ENCODE measurements at places on chromosomes 3 and 15.

GRCh38 chr3:15647611-15648167, 46.1 kb downstream of the BTD start:
- peak; percentile 27 for DNase-seq

DNA sequence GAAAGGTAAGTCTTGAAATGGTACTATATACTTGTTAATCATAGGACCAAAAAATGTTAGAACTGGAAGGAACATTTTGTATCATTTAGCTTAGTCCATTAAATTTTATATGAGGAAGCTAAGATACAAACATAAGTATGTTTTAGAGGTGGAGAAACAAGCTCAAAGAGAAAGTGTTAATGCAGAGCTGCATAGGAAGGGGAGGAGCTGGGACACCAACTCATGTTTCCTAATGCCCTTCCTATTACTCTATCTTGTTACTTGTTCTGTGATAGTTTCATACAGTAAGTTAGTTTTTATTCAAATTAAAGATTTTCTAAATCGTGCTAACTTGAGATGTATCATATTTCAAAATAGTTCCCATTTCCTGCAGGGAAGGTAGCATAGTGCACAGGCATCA, 7.4 kb downstream of the SLC35A5 start:
- no peak for DNase-seq

GRCh38 chr3:78632925-78633553, 1134.8 kb downstream of the ROBO1 start:
- DNase-seq = peak; percentile 25

GRCh38 chr3:192422321-192422996, 304.9 kb downstream of the FGF12 start:
- no peak for DNase-seq

GRCh38 chr3:8733332-8734094, at the start of gene CAV3:
TSS of gene CAV3 (plus strand) at chr3:8733802. CDS start at chr3:8733877, 75 bp downstream.
- DNase-seq = peak; percentile 60

DNA sequence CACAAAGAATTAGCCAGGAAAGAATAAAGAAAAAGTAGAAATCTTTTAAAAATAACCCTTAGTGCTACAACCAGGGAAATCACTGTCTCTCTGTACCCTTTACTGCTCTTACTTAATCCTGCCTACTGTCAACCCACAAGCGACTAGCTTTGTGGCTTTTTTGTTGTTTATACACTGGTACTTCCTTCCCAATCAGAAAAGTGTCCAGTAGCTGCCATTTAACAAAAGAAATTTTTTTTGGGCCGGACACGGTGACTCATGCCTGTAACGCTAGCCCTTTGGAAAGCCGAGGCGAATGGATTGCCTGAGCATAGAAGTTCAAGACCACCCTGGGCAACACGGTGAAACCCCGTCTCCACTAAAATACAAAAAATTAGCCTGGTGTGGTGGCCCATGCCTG, 13.8 kb upstream of the FAM219B start:
- no peak for DNase-seq

DNA sequence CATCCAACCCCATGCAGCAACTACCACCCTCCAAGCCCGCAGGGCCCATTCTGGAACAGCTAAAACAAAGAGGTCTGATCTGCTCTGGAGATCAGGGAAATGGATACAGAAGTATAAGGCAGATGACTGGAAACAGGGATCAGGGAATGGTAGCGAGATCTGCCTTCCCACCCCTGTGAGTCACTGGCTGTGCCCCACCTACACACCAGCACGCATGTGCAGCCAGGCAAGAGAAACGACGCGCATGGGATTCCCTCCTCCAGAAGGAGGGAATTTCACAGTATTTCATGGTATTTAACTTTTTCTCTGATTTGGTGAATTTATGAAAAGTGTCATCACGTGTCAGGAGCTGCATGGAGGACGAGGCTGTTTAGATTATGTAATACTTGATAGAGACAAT, 116.7 kb downstream of the ARRDC4 start:
- peak; percentile 16 for DNase-seq

GRCh38 chr3:69435274-69436265, 49.7 kb upstream of the FRMD4B start:
- DNase-seq = no peak

Data from eye (tissue), 1 donor.